ENCODE measurements at places on chromosomes 1 and 21. TPM values are rescaled to one million over a fixed set of nuclear protein-coding genes. Genes with fewer than 3 reads are reported as not detected.

- H3K4me3 ChIP-seq: no peak overlapping the region
- no peak for DNase-seq
- no peaks in the 10 kb centered on the region for H3K36me3 ChIP-seq
- H3K4me1 ChIP-seq: no peaks in the 10 kb centered on the region
- H3K27ac ChIP-seq: peak overlapping the region; percentile 19
Observed at GRCh38 chr1:210311726-210312493, 16.8 kb upstream of the HHAT start.

LRRC3 gene
- 0.52 TPM for total RNA-seq

DNA sequence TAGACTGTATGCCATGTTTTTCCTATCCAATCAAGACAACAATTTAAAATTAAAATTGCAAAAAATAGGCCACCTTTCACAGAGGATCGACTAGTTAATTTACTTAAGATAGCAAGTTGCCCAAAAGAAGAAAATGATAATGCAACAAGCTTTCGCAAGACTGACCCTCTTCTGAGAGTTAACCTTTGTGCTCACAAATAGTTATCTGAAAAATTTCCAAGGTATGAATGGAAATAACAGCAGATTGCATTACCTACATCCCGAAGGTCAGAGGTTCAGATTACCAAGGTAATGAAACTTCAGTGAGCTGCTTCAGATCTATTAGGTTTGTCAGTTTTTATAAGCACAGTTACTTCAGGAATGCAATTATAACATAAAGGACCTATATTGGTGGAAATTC lies 298.0 kb downstream of the KCTD3 start:
- H3K27me3 ChIP-seq: no peaks in the 10 kb centered on the region
- no peak overlapping the region for H3K27ac ChIP-seq
- DNase-seq: no peak
- H3K4me1 ChIP-seq: no peaks in the 10 kb centered on the region

FCRL4 gene
- not detected for total RNA-seq

SYNC gene
- total RNA-seq: 252 TPM

DNA sequence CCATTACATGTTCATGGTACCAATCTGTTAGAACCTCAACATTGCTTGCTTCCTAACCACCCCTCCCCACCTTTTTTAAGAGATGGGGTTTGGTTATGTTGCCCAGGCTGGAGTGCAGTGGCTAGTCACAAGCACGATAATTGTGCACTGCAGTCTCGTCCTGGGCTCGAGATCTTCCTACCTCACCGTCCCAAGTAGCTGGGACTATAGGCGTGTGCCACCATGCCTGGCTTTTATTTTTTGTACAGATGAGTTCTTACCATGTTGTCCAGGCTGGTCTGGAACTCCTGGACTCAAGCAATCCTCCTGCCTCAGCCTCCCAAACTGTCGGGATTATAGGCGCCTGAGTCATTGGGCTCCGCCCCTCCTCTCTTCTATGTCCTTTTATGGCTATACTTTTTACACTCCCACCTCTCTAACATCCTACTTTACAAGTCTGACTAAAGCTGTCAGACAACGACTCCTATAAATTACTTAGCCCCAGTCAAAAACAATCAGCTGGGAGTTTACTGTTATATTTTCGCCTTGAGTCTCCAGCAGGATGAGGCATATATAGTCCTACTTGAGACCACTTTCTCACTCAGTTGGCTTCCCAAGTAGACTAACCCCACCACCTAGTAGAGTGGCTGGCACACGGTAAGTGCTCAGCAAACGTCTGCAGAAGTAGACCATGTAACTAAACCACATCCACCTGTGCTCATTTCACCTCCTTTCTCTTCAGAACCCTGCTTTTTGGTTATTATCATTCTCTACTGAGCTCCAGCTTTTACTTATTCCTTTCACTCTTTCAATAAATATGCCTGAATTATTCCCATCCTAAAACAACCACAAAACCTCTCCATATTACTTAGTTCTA lies 13.8 kb downstream of the ENSA start:
- DNase-seq: no peak
- peaks cover 25% of the 10 kb centered on the region for H3K4me1 ChIP-seq
- H3K36me3 ChIP-seq: peaks cover 11% of the 10 kb centered on the region
- H3K27me3 ChIP-seq: no peaks in the 10 kb centered on the region

Data from gastrocnemius medialis (tissue), 4 donors.